ENCODE measurements at places on chromosomes 4 and X.

DNA sequence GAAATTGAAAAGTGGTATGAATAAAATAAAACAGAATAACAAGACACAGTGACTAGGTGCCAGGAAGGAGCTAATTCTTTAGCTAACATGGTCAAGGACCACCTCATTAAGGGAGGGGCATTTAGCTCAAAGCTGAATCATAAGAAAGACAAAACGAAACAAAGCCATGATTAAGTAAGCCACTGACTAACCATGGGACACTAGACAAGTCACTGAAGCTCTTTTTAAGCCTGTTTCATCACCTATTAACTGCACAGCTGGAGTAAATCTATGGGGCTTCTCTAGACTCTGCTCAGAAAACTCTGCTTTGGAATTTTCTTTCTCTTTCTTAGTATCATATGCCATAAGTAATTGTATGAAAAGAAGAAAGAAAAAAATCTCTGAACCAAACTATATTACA lies 49.8 kb upstream of the C1QTNF7 start:
- peak; percentile 38 for DNase-seq

GRCh38 chrX:37353646-37354045 lies 4.5 kb downstream of the PRRG1 start:
- DNase-seq, result no peak

GRCh38 chr4:8735236-8736089 lies 136.2 kb downstream of the HMX1 start:
- DNase-seq, result no peak

DNA sequence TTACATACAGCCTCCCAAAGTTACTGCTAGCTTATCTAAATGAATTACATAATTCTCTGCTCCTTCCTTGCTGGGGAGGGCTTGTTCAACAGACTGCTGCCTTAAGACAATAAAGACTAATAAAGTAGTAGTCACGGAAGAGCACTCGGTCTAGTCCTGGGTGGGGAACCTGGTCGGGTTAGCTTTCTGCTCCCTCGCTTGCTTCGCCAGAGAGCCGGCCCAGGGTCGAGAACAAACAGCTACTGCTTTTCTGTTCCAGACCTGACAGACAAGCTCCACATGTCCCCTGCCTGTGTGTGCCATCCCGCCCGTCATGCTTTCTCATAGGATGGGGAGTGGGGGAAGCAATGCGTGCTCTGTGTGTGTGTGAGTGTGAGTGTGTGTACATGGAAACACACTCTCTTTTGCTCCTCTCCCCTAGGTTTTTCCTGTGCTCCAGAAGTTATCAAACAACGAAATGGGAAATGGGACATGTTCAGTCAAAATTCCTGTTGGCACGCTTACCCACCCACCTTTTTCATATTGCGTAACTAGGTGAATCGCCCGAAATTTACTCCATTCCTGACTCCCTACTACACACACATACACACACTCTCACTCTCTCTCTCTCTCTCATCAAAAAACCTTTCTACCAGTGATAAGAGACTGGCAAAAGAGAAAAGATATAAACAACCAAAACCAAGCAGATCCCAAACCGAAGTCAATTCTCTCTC lies 1.3 kb downstream of the NPY1R start:
- DNase-seq, result no peak

DNA sequence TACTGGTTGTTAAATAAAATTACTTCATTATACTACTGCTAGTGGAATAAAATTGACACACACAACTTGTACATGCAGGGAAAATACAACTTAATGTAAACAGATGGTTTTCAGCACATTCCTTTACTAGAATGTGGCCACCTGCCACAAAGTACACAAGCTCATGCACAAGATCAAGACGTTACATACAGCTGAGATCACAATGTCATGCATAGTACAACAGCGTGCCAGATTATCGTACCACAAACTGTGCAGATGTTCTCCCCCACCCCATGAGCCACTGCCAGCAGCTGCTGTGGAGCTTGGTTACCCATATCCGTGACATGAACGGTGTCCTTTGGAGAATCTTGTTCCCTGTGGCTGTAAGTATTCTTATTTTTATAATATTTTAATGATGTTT lies 27.7 kb downstream of the FBXO8 start:
- DNase-seq, result peak; percentile 46

GRCh38 chr4:73735231-73735630 lies 5.1 kb upstream of the CXCL8 start:
- DNase-seq, result peak; percentile 78

DNA sequence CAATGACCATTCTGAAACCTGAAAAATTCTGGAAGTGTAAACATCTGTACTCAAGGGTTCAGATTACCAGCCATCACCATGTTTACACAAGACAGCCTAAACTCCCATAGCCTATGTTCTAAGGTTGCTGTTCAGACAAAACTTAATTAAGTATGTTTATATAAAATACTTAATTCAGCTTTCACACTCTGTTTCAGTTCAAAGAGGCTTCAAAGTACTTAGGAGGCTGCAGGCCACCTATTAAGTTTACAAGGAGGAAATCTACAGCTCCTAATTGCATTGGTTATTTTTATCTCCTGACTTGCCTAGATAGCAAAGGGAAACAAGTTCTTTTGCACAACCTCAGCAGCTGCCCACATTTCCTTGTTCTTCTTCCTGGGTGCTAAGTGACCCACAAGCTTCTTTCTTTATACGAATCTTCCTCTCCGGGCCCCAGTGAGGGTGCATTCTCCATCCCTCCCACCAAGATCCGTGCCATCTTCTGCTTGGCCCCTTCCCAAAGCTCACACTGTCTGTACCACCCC lies 2.0 kb downstream of the GAK start:
- DNase-seq, result no peak

- no peak for DNase-seq
Measured at GRCh38 chr4:124939908-124940307, 227.4 kb upstream of the ANKRD50 start.

GRCh38 chr4:78634011-78634664 lies 82.6 kb downstream of the ANXA3 start:
- DNase-seq, result peak; percentile 67

DNA sequence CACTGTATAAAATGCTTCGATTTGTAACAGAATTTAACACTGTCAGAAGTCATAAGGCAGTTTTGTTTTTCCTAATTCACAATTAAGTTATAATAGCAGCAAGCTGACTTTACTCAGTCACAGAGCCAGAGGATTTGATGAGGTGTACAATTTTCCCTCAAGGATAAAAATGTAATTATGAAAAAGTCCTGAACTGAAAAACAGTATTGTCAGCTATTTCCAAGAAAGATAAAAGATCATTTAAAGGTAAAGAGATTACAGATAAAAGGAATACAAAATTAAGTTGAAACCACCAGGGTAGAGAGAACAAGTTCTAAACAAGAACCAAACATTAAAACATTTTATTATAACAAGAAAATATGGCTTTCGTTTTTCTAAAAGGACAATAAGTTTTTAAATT lies 86.8 kb upstream of the ZFP42 start:
- DNase-seq, result no peak

GRCh38 chrX:27085346-27085745 lies 377.8 kb downstream of the PPP4R3C start:
- no peak for DNase-seq

DNA sequence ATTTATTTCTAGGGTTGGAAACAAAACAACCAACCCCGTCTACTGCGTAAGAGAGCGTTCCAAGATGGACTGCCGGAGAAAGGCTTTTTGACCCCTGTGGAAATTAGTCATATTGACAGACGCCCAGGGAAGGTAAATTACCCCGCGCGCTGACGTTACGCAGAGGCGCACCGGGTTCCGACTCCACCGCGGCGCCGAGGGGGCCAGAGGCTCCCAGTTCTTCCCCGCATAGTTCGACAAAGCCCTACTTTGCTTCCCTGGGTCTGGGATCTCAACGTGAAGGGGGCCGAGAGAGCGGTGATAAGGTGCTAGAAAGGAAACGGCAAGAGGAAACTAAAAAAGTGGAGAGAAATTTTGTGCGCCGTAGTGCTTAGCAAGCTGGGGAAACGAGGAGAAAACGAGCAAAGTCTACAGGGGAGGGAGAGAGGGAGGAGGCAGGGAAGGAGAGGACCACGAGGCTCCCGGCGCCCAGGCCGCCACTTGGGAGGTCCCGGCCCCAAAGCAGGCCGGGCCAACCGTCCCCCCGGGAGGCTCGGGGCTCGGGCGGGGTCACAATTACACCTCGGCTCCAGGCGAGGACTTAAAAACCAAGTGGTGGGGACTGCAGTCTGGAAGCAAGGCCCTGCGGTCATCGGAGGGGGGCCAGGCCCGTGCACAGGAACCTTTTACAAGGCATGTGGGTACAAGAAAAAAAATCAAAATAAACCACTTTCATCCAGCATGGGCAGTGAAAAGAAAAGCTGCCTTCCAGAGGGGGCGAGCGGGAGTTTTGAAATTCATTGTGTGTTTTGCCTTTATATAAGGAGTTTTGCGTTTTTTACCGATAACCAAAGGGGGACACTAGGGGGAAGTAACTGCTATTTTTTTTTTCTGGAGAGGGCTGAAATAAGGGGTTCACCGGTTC lies 13.2 kb downstream of the HAND2 start:
- no peak for DNase-seq

DNA sequence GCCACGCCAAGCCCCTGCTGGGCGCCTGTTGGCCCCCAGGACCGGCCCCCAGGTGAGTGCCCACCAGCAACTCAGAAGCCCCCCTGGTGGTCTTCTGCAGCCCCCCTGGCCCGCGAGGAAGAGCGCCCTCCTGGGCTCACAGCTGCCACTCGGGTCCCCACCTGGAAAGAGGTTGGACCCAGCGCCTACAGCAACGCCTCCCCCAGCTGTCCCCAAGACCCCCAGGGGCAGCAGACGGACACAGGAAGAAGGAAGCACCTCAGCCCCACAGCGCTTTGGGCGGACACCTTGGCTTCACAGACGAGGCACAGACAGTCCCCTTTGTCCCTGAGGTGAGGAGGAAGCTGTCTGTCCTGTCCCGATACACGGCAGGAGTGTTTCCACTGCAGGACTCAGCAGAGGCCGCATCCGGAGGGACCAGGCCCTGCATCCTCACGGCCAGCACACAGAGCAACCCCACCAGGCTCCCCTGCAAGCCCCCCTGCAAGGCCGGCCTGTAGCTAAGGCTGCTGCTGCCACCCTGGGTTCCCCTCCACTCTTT lies 115.6 kb upstream of the NKX1-1 start:
- DNase-seq, result no peak

- no peak for DNase-seq
Measured at GRCh38 chr4:134537701-134538100, 336.1 kb upstream of the PABPC4L start.

DNA sequence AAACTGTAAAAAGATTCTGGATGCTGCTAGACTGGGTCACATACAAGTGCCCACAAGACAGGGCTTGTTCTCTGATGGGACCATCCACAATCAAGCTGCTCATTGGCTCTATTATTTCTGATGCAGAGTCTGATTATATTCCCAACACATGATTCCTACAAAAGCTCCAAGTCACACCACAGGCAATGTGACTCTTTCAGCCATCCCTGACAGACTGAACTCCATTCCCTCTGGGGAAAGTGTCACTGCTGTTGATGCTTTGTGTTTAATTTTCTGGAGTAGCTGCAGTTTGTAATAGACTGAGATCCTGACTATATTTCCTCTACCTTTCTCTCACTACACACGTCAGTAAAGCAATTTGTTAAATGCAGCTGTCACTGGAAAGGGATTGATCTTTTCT lies 55.4 kb upstream of the BCLAF3 start:
- no peak for DNase-seq

- no peak for DNase-seq
Measured at GRCh38 chr4:90950385-90950841, 823.2 kb downstream of the CCSER1 start.

- DNase-seq, result peak; percentile 0
Measured at GRCh38 chr4:41989994-41990364, 351 bp upstream of the SLC30A9 start.

DNA sequence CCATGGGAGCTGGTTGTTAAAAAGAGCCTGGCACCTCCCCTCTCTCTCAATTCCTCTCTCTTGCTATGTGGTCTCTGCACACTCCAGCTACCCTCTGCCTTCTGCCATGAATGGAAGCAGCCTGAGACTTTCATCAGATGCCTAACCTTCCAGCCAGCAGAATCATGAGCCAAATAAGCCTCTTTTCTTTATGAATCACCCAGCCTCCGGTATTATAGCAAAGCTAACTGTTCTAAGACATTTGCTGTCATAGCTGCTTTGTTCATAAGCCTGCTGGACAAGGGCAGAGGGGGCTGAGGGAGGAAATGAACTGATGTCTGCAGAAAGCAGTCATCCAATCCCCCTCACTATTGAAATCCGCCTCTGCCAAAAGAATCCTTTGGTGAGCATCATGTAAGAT lies 196.7 kb downstream of the ZNF330 start:
- DNase-seq, result peak; percentile 68

GRCh38 chrX:34371754-34372153 lies 239.6 kb upstream of the FAM47A start:
- DNase-seq, result no peak

- DNase-seq, result no peak
Measured at GRCh38 chrX:19212037-19212436, 89.8 kb upstream of the ADGRG2 start.

GRCh38 chr4:164606478-164606877 lies 147.5 kb upstream of the SMIM31 start:
- DNase-seq, result no peak

- DNase-seq, result no peak
Measured at GRCh38 chr4:4663028-4663427, 121.2 kb upstream of the STX18 start.

DNA sequence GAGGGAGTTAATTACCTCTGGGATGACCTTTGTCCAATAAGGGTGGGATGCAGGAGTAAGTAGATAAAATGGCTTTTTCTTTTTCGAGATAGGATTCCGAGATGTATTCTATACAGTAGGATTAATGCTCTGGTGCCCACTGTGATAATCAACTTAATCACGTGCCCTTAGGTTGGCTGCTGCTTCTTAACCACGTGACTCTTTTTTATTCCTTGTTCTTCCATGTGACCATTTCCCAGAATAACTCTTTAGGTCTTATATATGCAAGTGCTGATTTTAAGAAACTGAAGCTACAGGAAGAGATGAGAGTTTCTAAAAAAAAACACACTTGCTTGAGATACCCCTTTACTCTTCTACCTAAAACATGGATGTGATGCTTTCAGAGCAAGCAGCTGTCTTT lies 1628.9 kb downstream of the PCDH7 start:
- no peak for DNase-seq

All from AG10803 (cell line).